Effector CD8-positive, alpha-beta T cell (primary cell): ENCODE measurements at places on chromosomes 11 and 22.
A peak's percentile ranks its signal among the peaks of the same experiment; 100 is the strongest.

DNA sequence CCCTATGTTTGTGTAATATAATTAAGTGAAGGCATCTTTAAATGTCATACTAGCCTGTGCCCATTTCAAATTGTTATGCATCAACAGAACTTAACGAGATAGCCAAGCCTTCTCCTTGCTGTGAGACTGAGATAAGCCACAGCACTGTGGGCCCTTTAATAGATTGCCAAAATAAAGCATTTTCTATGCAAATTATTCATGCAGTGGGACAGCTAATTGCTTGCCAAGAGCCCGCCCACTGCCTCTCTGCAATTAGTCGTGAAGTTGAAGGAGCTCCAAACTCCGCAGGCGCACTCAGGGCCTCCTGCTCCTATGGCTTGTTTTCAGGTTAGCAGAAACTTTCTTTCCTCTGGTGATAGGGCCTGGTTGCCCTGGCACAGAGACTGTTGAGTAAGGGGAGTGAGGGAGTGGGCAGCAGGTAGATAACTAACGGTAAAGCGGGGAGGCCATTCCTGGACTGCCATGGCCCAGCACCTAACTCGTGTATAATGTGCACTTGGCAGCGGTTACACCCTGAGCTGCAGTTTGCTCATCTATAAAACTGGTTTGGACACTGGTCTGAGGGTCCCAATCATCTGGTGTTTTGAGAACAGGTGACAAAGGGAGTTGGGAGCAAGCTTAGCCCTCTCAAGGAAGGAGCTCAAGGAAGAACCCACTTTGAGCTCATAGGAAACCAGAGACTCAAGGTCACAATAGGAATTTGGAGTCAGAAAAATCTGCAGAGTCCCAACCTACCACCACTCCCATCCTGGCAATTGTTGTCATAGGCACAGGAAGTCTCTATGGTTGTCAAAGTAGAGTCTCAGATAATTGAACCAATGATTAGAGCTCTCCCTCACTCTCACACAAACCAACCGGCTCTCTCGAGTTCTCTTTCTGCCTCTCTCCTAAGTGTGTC, 33.9 kb upstream of the RIC3 start:
- DNase-seq: no peak

- no peak for DNase-seq
These were observed 17.6 kb downstream of the DAGLA start for GRCh38 chr11:61697764-61698163.

- no peak for DNase-seq
These were observed 34.6 kb downstream of the FLRT1 start for GRCh38 chr11:64070314-64070681.

DNA sequence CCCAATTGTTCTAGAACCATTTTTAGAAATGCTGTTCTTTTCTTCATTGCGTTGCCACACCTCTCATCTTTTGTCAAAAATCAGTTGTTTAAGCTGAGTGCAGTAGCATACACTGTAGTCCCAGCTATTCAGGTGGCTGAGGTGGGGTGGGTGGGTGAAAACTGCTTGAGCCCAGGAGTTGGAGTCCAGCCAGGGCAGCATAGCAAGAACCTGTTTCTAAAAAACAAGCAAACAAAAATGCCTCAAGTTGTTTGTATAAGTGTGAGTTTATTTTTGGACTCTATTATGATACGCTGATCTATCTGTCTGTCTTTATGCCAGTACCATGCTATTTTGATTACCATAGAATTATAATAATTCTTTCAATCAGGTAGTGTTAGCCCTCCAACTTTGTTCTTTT, 62.5 kb upstream of the RRM1 start:
- DNase-seq: no peak

DNA sequence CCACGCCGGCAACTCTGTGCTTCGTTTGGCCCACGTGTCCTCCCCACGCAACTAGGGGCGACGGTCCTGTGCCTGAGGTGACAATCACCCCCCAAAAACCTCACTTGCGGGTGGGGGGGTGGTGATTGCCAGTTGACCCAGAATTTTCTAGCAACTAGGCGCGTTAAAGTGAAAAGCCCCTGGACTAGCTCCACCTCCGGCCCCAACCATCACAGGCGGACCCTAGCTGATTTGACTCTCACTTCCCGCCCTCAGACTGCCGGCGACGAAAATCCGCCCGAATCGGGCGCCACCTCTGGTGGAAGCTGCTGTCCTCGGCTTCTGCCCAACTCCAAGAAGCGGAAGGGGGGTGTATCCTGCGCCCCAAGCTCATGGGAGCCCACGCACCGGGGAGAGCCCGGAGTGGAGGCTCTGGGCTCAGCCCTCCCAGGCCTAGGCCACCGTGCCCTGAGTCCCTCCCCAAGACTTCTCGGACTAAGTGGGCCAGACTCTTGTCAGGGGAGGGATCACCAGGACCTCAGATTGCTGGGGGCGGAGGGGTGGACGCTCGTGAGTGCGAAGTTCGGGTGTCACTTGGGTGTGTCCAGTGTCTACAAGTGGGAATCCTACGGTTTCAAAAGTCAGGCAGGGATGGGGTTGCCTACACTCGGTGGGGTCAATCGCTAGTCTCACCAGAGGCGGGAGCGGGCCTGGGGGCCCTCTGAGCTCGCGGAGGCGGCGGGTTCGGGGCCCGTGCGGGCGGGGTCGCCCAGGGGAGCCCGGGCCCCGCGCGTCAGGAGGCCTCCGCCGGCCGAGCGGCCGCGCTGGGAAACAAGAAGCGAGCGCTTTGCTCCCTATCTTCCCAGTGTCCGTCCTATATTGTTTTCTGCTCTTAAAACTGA, 12.3 kb downstream of the PAX6 start:
- DNase-seq: no peak

GRCh38 chr11:7501251-7501650, 12.5 kb upstream of the PPFIBP2 start:
- no peak for DNase-seq

GRCh38 chr22:35947794-35948425, 80.7 kb downstream of the RBFOX2 start:
- DNase-seq: no peak

- DNase-seq: no peak
These were observed 790.5 kb upstream of the LRRC4C start for GRCh38 chr11:42249956-42250355.

DNA sequence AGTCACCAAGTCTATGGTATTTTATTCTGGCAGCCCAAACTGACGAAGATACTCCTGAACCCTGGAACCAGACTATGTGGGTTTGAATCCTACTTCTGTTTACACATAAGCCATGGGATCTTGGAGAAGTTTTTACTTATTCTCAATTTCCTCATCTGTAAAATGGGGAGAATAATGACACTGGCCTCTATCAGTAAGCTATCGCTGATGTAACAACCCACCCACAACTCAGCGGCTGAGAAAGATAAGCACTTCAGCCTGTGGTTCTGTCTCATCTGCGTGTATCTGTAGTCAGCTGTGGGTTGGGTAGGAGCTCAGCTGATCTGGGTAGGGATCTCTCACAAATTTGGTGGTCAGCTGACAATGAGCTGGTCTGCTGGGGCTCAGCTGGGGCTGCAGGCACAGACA, 68.0 kb upstream of the ALX4 start:
- no peak for DNase-seq

GRCh38 chr22:36730176-36730858, 26.8 kb upstream of the CACNG2 start:
- no peak for DNase-seq

DNA sequence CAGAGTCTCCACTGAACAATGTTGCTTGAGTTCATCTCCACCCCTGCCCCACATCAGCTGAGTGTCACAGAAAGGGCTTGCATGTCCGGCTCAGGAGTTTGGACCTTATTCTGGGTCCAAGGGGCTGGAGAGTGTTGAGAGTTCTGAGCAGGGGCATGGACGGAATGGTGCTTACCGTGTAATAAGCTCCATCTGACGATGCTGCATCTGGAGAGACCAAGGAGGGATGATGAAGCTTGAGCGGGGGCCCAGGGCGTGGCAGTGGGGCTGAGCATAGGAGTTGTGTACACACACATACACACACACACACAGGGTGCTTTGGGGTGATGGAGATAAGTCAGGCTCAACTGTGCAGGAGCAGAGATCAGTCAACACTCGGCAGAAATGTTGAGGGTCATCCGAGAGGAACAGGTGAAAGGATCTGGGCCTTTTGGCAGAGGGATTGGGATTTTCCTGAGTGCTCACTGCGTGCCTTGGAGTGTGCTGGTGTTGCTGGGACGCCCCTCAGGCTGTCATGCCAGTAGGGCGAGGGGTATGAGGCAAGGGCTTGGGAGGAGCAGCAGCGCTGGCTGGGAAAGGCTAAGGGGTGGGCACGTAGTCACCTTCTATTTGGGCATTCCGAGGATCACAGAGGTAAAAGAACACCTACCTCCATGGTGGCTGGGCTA, 2.3 kb downstream of the USP35 start:
- no peak for DNase-seq

- DNase-seq: no peak
These were observed 102.7 kb downstream of the LARGE1 start for GRCh38 chr22:33817512-33818127.

- no peak for DNase-seq
These were observed 3.7 kb downstream of the INSC start for GRCh38 chr11:15118431-15118830.

DNA sequence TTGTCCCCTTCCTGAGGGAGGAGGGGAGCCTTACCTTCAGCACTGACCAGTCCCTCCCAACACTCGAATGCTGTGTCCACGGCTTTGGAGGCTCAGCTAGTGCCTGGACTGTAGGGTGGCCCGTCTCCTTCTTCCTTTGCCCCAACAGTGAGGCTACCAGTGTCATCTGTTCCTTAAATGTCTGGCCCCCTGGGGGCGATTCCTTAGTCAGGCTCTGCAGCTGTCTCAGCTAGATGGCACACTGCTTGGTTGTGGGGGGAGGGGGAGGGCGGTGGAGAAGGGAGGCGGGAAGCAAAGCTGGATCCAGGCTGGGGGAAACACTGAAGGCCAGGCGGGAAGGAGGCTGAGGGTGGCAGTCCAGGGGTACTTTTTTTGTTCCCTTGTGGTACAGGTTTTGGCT, at the start of gene IGSF22:
TSS of gene IGSF22 (minus strand) at position 149 of the 400 bp plus-strand sequence. CDS start 1,952 bp downstream, outside the sequence.
- no peak for DNase-seq

- DNase-seq: peak; percentile 68
These were observed at the start of gene CYTH4 for GRCh38 chr22:37282385-37282677. TSS of gene CYTH4 (plus strand) at chr22:37282508. CDS start at chr22:37282570, 62 bp downstream.

DNA sequence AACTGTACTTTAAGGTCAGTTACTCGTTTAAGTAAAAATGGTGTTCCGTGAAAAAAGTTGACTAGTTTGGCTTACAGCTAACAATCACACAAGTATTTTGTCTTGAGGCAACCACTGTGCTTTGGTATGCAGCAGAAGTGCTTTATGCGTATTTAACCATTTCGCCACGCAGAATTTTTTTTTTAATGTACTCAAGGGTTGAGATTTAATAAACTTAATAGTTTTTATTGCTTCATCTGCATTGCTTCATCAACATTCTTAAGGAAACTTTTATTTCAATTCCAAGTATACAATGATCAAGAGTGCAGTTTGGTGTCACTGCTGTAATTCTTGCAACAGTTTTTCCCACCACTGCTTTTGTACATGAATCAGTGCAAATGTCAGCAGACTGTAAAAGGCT, 66.4 kb downstream of the ZNRF3 start:
- no peak for DNase-seq

- no peak for DNase-seq
These were observed 50.3 kb downstream of the GRAMD1B start for GRCh38 chr11:123480290-123480815.

GRCh38 chr11:64661146-64661545, 61.9 kb downstream of the NRXN2 start:
- DNase-seq: no peak

GRCh38 chr11:11977206-11977938, 31.1 kb downstream of the DKK3 start:
- no peak for DNase-seq

GRCh38 chr22:39317775-39318506, 1.5 kb downstream of the RPL3 start:
- DNase-seq: no peak

DNA sequence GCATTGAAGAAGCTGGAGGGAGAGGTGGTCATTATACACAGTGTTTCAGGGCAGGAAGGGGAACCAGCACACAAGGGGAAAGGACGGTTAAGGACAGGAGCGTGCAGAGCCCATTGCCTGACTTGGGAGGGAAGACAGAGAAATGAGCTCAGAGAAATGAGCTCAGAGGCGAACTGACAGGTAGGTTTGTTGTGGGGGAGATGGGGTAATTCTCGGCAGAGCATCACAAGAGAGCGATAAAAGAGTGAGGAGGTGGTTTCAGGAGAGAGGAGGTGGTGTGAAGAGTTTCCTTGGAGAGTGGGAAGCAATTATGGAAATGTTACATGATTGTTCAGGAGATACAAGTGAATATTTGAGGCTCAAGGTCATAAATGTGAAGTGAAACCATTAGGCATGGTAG, 61.0 kb downstream of the MRGPRX1 start:
- DNase-seq: no peak

- DNase-seq: no peak
These were observed 16.6 kb downstream of the GALNT18 start for GRCh38 chr11:11605181-11605580.

- DNase-seq: peak; percentile 21
These were observed 43.4 kb downstream of the CPT1A start for GRCh38 chr11:68798221-68798813.

DNA sequence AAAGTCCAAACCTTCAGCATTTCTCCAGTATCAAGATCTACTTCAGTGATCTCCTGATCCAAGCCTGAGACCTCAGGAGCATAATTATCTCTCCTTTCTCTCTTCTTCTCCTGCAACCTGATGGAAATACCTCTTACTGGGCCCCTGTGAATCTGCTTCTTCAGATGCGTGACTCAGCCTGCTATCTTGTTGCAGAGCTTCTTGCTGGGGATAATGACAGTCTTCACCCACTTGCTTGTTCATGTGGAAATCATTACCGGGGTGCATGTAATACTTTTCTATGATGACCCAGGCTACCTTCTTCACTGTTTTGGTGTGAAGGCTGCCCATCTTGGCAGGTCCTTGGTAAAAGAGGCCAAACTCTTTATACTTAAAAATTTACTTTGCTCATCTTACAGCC, 140.0 kb upstream of the POU2AF2 start:
- DNase-seq: no peak

DNA sequence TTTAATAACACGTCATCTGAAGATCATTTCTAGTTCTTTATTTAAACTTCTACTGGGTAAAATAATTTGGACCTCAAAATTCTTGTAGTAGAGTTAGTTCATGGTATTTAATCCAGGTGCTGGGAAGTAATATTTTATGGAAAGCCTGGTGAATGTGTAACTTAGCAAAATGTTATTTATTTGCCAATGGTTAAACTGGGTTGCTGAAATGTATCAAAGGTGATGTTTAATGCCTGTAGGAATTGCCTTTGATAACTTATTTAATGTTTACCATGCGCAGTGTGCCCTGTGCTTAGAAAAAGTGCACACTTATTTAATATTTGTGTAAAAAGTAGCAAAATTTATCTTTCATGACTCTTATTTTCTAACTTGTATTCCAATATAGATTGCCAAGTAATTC, 11.2 kb downstream of the OR5M11 start:
- DNase-seq: no peak

GRCh38 chr11:11701070-11701469, 79.3 kb upstream of the GALNT18 start:
- no peak for DNase-seq

GRCh38 chr22:35575116-35575748, 34.6 kb downstream of the RASD2 start:
- DNase-seq: no peak

DNA sequence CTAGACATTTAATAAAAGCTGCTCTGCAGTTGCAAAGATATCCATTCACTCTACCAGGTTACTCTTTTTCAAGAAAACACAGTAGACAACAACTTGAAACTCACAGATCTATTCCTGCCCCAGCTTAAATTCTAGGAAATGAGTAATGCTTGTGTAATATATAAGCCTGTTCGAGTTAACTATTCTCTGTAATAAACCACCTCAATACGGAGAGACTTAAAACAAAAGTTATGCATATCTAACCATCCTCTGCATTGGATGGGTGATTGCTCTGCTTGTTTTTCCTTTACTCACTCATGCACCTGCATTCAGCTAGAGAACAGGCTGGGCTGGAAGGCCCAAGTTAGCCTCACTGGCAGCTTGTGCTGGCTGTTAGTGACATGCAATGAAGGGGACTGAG, 13.3 kb downstream of the LRRC4C start:
- DNase-seq: no peak
